Stimulated activated CD4-positive, alpha-beta T cell treated with anti-CD3 and anti-CD28 coated beads, Interleukin-1b, Interleukin-23, amount 100 ng/mL, for 48 hours (primary cell): ENCODE measurements at places on chromosomes 2 and 18.
A peak's percentile ranks its signal among the peaks of the same experiment; 100 is the strongest.

DNA sequence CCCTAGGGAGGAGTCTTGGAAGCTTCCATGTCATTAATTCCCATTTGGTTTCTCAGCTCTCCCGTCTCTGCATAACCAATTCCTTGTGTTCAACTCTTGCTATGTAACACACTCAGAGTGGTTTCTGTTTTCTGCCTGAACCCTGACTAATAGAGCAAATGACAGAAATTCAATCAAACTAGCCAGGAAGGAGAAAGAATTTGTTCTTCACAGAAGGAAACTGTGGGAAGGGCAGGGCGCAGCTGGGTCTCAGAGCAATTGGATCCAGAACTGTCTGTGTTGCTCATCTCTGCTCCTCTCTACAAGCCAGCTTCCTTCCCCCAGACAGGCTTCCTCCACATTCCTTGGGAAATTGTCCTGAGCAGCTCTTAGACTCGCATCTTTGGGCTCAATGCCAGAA is 269.8 kb downstream of the TNS1 start:
- DNase-seq, result no peak

DNA sequence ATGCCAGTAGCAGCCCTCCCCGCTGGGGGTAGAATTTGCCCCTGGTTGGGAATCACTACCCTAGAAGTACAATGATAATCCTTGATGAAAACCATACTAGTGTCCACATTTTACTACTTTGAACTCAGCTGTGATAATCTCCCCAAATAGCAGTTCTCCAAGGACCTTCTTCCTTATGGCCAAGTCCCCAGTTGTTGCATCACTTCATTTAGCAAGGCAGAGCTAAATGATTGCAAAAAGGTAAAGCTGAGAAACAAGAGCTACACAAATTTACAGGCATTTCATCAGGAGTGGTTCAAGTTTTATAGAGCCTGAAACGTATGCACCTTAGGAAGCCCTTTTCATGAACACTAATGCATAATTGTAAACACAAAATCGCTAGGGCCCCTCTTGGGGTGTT is 44.9 kb upstream of the REL start:
- no peak for DNase-seq

DNA sequence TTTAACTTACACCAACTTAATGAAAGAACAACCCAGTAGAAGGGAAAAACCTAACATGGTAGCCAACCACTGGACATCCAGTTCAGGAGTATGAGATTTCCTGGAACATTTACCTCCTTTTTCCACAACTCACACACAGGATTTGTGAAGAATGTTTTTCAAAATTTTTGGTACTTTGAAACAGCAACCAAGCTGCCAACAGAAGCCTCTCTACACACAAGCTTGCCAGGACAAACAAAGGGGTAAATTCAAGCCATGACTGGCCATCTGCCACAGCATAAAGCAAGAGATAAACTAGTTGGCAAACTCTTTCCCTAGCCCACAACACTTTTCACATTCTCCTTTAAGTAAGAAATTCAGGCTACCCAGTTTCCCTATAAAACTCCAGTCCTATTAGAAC is 21.4 kb downstream of the MGAT4A start:
- no peak for DNase-seq

GRCh38 chr2:31023541-31023940 is 114.7 kb downstream of the GALNT14 start:
- no peak for DNase-seq

GRCh38 chr18:78821396-78821795 is 158.2 kb upstream of the SALL3 start:
- no peak for DNase-seq

GRCh38 chr18:62586781-62587487 is 64.1 kb downstream of the ZCCHC2 start:
- DNase-seq, result no peak

DNA sequence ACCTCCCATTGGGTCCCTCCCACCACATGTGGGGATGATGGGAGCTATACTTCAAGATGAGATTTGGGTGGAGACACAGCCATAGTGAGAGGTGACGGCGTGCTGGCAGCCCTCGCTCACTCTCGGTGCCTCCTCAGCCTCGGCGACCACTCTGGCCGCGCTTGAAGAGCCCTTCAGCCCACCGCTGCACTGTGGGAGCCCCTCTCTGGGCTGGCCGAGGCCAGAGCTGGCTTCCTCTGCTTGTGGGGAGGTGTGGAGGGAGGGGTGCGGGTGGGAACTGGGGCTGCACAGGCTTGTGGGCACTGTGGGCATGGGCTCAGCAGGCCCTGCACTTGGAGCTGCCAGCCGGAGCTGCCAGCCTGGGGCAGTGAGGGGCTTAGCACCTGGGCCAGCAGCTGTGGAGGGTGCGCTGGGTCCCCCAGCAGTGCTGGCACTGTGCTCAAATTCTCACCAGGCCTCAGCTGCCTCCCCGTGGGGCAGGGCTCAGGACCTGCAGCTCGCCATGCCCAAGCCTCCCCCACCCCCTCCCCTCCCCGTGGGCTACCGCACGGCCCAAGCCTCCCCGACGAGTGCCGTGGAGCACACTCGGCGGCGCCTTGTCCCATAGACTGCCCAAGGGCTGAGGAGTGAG is 73.0 kb downstream of the SERPINB8 start:
- DNase-seq, result no peak

- no peak for DNase-seq
Observed at GRCh38 chr2:2026851-2027250, 282.5 kb upstream of the PXDN start.

DNA sequence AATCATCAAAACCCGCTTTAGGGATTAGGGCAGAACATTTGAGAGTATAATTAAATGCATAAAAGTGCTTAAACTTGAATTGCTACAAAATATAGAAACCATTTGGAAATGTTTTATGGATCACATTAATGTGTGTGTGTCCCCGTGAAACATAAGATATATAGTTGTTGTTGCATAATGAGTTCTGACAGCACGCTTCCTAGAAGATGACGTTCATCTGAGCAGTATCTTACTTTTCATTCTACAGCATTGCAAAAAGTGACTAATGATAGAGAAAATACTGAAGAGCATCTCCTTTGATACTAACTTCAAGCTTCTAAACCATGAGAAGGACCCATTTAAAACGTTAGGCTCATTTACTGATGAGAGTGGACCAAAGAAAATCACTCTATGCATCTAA is 63.7 kb downstream of the SLC8A1 start:
- no peak for DNase-seq

- no peak for DNase-seq
Observed at GRCh38 chr2:19796035-19796695, 105.6 kb downstream of the TTC32 start.

DNA sequence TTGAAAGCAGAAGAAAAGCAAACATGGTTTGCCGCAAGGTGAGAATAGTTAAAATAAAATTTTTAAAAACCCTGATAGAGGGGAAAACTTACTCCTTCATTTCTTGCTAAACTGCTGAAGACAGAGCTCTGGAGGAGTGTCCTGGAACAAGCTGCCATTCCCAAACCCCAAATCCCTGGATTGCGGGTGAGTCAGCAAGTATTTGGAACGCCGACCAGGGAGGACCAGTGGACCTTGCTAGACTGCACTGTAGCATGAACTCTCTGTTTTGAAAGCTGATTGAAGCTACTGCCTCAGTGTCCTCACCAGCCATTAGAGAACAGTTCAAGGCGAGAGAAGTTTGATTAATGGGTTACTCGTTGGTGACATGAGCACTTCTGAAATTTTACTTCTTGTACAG is 99.4 kb upstream of the RASGRP3 start:
- DNase-seq, result no peak

DNA sequence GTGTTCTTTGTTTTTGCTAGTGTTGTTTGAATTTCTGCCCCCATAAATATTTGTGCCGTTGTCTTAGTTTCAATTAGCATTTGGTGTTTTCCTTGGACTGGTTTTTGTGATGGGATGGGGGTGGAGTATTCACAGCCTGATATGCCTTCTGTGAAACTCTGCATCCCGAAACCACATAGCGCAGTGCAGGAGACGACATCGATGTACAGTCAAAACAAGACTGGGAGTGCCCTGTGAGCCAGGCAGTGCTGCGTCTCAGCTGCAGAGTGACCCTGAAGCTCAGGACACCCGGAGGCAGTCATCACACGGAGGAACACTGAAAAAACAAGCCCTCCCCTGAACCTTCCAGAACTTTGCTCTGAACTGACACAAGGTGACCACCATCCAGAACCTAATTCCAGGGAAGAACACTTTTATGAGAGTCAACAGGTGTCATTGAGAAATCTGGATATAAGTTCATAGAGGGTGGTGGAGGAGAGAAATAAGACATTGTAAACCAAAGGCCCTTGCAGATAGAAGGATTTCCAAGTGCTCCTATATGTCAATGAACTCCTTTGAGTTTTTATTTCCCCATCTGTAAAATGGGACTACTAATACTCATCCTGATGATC is 61.2 kb upstream of the CABLES1 start:
- DNase-seq, result no peak

GRCh38 chr2:126655500-126656430 is at the start of gene GYPC:
TSS of gene GYPC (plus strand) at chr2:126656158. CDS start at chr2:126656264, 106 bp downstream.
- DNase-seq, result peak; percentile 53

DNA sequence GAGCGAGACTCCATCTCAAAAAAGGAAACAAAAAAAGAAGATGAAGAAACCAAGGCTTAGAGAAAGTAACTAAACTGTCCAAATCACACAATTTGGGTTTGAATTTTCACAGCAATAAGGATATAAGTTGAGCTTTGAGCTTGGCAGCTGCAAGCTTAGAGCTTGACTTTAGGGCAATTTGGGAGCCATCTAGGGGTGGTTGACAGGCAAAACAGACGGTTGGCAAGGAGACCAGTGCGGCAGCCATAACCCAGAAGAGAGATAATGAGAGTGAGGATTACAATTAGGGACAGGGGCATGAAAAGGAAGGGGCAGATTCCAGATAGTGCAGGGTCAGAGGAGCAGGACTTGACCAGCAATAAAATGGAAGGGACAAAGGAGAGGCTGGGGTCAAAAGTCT is 382.2 kb upstream of the HNRNPA3 start:
- DNase-seq, result peak; percentile 18

- no peak for DNase-seq
Observed at GRCh38 chr2:108220942-108221541, 18.7 kb upstream of the SULT1C3 start.

DNA sequence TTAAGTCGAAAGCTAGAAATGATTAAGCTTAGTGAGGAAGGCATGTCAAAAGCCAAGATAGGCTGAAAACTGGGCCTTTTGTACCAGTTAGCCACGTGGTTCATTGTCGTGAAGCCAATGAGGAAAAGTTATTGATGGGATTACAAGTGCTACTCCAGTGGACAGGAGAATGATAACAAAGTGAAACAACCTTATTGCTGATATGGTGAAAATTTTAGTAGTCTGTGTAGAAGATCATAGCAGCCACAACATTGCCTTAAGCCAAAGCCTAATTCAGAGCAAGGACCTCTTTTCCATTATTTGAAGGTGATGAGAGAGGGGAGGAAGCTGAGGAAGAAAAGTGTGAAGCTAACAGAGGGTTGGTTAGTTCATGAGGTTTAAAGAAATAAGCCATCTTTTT is 24.1 kb upstream of the RAMP1 start:
- DNase-seq, result no peak

DNA sequence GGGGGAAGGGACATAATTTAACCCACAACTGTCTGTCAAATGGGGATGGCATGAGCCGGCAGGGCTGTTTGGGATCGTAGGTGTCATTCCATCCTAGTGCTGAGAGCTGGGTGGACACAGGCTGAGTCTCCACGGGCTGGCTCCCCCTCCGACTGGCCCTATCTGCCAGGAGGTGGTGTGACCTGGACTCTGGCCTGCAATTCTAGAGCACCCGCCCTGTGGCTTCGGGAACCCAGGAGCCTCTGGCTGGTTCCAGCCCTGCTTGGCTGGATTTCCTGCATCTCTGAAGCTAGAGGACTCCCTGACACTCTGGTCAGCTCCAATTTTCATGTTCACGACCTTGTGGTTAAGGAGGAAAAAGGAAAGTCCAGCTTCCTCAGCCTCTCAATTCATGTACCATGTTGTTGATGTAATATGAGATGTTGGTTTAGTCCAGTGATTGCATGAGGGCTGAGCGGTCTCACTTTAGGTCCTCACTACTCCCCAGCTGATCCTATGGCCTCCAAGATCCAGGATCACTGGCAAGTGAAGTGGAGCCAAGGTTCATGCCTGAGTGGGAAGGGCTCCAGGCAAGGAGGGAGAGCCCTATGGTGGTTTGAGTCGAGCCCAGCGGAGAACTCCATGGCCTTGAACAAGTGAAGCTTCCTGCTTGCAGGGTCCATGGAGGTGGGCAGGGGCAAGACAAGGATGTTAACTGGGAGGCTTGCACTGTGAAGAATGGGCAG is 169.1 kb downstream of the NDUFA10 start:
- DNase-seq, result no peak

DNA sequence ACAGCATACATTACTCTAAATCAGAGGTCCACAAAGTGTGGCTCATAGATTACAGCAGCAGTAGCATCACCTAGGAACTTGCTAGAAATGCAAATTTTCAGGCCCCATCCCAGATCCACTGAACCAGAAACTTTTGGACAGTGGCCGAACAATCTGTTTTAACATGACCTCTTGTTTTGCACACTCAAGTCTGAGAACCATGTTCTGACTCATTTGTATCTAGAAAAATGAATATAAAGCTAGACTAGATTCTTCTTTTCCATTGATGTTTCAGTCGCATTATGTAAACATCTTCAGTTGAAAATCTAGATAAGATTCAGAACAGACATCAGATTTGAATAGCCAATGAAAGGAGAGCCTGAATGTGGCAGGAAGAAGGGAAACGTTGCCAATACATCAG is 608.8 kb downstream of the LRP1B start:
- DNase-seq, result no peak

DNA sequence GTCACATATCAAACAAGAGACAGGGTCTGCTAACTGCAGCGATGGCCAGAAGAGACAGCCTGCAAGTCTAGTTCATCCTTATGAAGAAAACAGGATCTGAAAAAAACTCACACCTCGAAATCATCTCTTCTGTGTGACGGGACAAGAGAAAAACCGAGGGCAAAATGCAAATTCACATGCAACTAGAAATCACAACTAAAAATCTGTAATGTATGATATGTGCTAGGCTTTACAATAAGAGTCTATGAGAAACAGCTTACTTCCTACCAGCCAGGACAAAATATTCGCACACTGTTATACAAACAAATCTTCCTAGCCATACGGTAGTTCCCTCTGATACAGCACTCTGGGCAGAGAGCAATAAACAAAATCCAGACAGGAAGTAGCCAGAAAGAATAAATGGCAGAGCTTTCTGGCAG is 48.8 kb downstream of the ANKRD44 start:
- no peak for DNase-seq

GRCh38 chr18:58456625-58457024 is 172.3 kb downstream of the ALPK2 start:
- no peak for DNase-seq

DNA sequence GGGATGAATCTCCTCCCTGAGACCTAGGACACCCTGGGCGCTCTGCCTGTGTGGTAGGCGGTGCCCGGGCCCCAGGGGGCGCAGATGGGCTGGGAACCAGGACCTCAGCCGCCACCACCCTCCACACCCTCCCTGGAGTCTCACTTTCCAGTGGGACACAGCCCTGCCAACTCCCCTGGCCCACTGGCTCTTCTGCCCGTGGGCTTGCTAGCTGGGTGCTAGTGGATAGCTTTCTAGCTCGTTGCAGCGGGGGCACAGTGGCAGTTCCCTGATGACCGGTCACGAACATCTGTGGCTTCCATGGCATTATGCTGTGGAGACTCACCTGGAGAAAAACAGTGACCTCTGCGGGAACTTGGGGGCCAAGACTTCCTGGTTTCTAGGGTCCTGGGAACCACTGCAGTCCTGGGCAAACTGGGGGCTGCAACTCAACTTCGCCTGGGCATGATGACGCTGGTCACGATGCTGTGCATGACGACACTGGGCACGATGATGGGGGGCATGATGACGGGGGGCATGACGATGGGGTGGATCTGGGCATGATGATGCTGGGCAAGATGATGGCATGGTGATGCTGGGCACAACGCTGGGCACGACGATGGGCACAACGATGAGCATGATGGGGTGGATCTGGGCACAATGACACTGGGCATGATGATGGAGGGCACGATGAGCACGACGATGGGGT is 31.0 kb upstream of the ALLC start:
- DNase-seq, result no peak
